Activated T-helper 17 cell treated with anti-CD3 and anti-CD28 coated beads, Interleukin-2, amount 50 U/mL, for 72 hours (primary cell): ENCODE measurements at places on chromosomes 5 and 9.

DNA sequence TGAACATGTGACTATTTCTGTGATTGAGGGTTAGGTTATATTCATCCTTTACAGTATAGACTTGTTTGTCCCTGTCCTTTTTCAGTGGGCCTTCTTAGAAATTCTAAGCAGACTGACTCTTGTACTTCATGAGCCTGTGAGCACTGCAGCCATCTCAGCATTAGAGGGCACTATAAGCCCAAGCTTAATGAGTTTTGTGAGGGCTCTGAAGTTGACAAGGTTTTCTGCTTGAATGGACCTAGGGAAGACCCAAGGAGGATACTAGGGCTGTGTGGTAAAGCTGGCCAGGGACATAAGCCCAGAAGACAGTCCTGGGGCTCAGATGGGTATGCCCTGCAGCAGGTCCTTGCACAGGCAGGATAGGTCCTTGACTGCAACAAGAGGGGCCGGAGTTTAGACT is 126.5 kb downstream of the MRPS30 start:
- no peak for ATAC-seq

- ATAC-seq, result no peak
Observed at GRCh38 chr9:2180704-2181103, 165.6 kb downstream of the SMARCA2 start.

GRCh38 chr5:129807162-129807814 is 59.4 kb downstream of the MINAR2 start:
- ATAC-seq, result no peak

- ATAC-seq, result peak; percentile 21
Observed at GRCh38 chr9:127741831-127742434, 6.8 kb upstream of the TOR2A start.

DNA sequence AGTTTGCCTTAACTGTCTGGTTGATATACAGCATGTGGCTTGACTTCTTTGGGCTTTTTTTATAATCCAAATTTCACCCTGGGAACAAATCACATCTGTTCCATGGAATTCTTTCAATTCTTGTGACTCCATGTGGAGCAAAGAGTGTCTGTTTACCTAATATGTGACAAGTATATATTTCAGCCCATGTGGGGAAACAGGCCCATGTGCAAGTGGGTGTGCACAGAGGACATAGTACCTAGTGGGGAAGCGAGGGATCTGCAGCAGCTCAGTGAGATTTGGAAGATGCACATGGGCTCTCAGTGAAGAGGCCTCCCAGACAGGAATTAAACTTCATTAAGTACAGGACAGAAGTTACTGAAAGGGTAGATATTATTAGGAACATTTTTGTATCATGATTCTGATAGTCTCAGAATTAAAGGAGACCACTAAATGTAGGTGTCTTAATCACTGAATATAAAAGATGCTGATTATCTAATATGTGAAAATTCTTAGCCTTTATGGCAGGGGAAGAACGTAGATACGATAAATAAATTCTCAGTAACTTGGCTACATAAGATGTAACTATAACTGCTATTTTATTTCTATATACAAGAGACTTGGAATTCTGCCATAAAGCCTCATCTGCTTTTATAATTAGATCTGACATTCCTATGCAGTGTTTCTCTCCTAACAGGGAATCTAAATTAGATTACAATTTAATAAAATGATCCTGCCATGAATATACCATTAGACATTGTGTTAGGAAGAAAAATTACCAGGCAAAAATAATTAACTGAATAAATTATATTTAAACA is 181.2 kb downstream of the SLC12A2 start:
- ATAC-seq, result no peak

GRCh38 chr5:179974246-179974945 is 66.7 kb upstream of the TBC1D9B start:
- ATAC-seq, result no peak

- no peak for ATAC-seq
Observed at GRCh38 chr5:172199446-172199845, 5.5 kb downstream of the EFCAB9 start.

GRCh38 chr9:97698865-97699264 is 1.7 kb upstream of the XPA start:
- no peak for ATAC-seq

GRCh38 chr9:83596899-83597504 is 25.9 kb upstream of the IDNK start:
- peak; percentile 45 for ATAC-seq

- ATAC-seq, result no peak
Observed at GRCh38 chr9:123669346-123669745, 260.6 kb downstream of the DENND1A start.
